ENCODE measurements at places on chromosomes 2 and 18.

DNA sequence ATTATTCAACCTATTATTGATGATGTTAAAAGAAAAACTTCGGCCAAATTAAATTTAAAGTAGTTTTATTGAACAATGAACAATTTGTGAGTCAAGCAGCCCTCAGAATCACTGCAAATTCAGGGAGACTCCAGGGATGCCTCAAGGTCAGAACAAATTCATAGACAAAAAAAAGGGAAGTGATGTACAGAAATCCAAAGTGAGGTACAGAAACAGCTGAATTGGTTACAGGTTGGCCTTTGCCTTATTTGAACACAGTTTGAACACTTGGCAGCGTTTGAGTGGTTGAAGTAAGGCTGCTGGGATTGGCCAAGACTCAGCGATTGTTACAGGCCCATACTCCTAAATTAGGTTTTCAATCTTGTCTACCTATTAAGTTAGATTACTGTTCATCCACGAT, 47.4 kb upstream of the DSG1 start:
- no peak overlapping the region for H3K4me3 ChIP-seq
- H3K27me3 ChIP-seq = no peaks in the 10 kb centered on the region
- DNase-seq = no peak
- no peak overlapping the region for H3K27ac ChIP-seq
- H3K36me3 ChIP-seq = no peaks in the 10 kb centered on the region

DNA sequence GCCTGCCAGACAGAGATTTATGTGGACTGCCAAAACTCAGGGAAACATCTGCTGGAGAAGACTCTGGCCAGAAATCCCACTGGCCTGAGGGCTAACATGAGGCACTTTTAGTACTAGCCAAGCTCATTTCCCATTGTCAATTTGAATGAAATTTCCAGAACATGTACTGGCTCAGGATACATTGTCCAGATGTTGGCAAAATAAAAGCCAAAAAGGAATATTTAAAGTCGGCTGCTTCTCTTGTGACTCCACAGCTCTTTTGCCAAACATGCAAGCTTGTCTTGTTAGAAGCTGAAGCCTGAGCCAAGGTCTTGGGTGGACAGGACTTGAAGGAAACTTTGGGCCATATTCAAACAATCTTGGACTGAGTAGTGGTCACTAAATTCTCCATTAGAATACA, 215.5 kb downstream of the NCKAP5 start:
- no peak for DNase-seq
- H3K27ac ChIP-seq = no peak overlapping the region
- H3K27me3 ChIP-seq = no peaks in the 10 kb centered on the region
- no peaks in the 10 kb centered on the region for H3K36me3 ChIP-seq
- H3K4me3 ChIP-seq = no peak overlapping the region

DNA sequence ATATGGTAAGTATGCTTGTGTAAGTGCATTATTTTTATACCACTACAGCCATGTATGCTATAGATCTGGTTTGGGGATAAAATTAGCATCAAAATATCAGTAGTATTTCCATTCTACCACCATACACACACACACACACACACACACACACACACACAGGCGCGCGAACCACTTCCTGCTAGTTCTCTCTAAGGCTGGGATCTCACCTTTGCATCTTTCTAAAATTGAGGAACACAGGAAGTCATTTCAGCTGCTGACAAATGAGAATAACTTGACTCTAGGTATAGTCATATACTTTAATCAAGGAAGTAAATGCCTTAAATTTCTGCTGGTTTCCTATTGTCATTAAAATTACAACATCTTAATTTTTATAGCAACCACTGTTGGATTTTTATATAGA, 72.5 kb downstream of the RBM43 start:
- H3K4me1 ChIP-seq = peaks cover 9% of the 10 kb centered on the region
- no peak overlapping the region for H3K4me3 ChIP-seq
- no peak for DNase-seq
- no peaks in the 10 kb centered on the region for H3K36me3 ChIP-seq
- no peaks in the 10 kb centered on the region for H3K27me3 ChIP-seq

- H3K4me3 ChIP-seq = no peak overlapping the region
- H3K36me3 ChIP-seq = peaks cover 3% of the 10 kb centered on the region
- no peak for DNase-seq
- H3K27ac ChIP-seq = no peak overlapping the region
Measured at GRCh38 chr2:193467276-193467987, 1272.7 kb upstream of the TMEFF2 start.
